ENCODE measurements at places on chromosomes 11 and 22.

DNA sequence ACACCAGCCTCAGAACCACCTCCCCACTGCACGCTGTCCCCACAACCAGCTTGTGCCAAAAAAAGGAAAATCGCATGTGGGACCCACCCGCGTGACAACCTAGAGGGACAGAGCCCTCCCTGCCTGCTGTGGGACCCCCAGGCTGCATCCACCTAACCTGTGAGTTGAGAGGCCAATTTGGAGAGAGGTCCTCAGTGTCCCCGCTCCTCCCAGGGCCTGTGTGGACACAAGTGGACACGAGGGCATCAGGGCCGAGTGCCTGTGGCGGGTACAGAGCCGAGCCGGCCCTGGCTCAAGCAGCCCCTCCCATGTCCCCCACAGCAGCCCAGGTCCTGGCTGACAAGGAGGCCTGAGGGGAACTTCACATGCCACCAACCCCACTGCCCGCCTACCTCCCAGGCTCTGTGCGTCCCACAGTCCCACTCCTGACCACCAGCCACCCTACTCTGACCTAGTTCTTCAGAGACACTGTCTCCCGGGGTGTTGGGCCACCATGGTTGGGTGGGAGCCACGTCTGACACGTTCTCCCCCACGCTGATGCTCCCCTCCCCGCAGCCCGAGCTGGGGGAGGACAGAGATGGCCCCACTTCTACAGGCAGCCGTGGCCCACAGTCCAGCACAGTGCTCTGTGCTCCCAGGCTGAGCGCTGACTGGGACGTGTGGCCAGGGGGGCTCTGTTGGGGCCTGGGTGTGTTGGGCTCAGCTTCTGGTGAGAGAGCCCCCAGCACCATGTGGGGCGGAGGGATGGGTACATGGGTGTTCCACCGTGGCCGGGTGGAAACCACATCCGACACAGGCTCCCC lies 19.2 kb downstream of the SELENOO start:
- DNase-seq: no peak

DNA sequence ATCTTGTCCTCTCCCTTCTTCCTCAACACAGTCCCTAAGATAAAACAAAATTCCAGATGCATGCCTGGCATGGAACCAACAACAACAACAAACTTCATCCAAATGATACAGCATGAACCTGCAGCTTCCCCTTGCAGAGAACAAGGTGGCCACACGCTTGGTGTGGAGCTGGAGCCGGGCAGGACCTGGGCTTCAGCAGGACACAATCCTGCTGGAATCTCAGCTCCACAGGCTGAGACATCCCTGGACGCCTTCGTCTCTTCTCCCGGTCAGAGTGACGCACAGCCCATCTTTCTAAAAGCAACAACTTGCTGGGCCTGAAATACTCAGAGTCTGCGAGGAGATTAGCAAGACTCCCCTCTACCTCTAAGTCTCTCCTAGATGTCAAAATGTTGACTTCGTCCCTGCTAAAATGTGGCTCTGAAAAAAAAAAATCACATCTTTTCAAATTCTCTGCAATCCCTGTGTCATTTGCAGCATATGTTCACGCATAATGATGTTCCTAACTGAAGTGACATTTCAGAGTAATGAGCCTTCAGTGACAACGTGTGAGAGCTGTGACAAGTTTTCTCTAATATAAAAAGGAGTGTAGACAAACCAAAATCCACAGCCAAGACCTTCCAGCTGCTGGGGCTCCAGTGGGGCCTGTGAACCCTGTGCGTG lies 1232.3 kb downstream of the TBC1D22A start:
- no peak for DNase-seq

DNA sequence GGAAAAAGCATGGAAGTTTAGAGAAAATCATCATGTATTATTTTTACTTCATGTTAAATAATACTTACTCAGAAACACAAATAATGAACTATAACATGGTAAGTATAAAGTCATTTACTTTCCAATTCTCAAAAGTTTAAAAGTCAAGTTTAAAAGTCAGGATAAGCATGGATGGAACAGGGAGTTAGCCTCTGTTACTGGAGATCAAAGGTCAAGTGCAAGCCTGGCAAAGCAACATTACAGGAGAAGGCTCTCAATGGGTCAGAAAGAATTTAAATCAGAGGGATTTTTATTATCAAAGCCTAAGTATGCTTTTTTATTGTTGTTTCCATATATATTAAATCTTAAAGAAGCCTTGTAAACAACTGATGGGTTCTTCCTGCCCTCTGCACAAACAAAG lies 505.4 kb downstream of the KCNA4 start:
- no peak for DNase-seq

GRCh38 chr11:67351275-67352005 lies 1.9 kb downstream of the POLD4 start:
- peak; percentile 68 for DNase-seq

DNA sequence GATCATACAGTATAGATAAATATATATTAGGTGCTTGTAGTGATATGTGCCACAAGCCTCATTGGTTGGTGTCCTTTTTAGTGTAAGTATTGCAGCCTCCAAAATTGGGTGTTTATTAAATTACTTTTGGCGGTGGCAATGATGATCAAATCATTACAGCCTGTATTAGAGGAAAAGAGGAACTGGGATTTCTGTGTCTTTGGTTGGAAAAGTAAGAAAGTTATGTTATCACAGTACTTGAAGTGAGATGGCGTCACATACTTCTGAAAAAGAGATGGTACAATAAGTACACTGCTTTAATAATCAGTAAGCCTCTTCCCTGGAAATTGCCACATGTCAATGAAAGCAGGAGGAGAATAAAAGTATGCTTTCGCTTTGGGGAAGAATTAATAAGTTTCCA lies 523 bp upstream of the MPZL3 start:
- DNase-seq: no peak

- no peak for DNase-seq
Observed at GRCh38 chr11:60771879-60772525, 13.1 kb upstream of the MS4A10 start.

DNA sequence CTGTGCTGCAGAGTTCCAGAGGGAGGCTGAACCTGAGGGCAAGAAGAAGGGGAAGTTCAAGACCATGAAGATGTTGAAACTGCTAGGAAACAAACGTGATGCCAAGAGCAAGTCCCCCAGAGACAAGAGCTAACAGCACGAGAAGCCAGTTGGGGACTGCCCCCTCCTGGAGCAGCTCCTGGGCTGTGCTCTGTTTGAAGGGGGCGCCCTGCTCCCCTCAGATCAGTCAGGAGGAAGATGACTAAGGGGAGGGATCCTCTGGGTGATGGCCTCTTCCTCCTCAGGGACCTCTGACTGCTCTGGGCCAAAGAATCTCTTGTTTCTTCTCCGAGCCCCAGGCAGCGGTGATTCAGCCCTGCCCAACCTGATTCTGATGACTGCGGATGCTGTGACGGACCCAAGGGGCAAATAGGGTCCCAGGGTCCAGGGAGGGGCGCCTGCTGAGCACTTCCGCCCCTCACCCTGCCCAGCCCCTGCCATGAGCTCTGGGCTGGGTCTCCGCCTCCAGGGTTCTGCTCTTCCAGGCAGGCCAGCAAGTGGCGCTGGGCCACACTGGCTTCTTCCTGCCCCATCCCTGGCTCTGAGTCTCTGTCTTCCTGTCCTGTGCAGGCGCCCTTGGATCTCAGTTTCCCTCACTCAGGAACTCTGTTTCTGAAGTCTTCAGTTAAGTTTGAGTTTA lies 12.6 kb downstream of the C22orf23 start:
- no peak for DNase-seq

DNA sequence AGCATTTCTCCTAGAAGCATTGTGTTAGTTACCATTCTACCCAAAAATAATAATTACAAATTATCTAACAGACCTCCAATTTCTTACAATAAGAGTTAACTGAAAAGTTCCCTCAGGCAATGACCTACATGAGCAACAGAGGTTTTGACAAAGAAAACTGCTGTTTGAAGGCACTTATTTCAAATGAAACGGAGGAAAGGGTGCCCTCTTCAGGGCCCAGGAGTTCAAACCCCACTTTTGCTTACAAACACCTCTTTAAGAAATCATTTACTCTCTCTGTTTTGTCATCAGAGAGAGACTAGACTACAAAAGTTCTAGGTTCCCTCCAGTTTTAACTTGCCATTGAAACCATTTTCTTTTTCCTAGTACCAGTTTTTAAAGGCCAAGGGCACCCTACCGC lies 56.7 kb downstream of the AMBRA1 start:
- no peak for DNase-seq
